Breast epithelium (tissue), 4 donors: ENCODE measurements at places on chromosomes 4 and X.

GRCh38 chr4:77158487-77158861, 1.5 kb downstream of the CCNG2 start:
- DNase-seq = no peak

DNA sequence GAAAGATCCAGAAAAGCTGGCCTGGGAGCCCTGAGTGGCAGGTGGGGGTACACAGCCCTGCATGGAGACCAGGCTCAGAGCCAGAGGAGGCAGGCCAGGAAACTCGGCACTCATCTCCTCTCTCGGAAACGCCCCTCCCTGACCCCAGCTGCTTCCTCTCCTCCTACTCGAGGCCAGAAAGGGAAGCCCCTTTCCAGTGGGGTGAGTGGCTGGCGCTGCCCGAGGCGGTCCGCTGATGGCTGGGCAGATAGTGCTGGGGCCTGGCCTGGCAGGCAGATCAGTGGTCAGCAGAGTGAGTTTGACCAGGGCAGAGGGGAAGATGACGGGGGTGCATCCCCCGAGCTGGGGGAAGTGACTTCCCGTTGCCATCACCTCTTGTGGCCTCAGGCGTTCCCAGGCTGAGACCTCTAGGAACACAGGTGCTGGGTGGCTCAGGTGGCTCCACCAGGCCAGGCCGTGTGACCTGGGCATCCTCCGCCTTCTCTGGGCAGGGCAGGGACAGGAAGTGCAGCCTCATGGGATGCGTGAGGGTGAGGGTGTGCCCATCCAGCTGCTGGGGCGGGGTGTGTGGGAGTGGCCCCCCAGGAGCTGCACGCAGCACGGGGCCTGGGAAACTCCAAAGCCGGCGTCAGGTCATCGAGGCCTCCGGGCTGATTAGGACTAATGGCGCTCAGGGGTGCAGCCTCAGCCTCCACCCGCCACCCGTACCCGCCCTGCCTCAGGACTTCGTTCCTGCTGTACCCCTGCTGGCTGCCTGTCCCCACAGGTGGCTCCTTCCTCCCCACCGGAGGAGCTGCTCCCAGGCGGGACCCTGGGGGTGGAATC, 5.7 kb downstream of the SH3BP2 start:
- DNase-seq = no peak

DNA sequence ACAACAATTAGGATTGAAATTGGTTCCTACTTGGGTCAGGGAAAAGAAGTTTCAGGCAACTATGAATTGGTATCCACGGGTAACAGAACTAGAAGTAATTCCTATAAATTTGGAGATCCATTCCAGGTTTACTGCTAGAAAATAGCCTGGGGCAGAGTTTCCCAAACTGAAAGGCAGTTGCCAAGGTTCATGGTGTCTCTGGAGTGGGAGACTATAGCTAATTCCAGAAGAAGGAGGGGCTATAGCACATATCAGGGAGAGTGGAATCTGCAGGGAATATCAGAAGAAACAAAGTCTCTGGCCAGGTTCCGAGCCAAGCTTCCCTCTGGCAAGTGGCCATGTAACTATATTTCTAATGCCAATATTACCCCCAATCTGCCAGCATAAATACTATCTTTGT, 166.3 kb downstream of the GALNTL6 start:
- no peak for DNase-seq

DNA sequence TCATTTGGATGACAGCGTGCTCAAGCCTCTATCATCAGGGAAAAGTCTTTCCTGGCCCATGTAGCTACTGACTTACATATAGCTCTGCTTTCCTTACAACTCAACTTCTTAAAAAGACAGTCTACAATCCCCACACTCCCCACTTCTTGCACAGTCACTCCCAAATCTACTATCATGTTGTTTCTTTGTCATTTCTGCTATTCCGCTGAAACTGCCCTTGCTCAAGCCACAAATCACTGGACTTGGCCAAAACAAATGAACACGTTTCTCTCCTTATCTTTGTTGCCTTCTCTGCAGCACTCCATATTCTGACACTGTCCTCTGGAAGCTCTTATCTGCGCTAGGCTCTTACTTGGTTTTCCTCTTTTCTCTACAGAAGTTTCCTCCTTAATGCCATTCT, 28.2 kb downstream of the GPRIN3 start:
- DNase-seq = no peak

- DNase-seq = no peak
These were observed 81.5 kb downstream of the TMEM156 start for GRCh38 chr4:38950734-38951133.

DNA sequence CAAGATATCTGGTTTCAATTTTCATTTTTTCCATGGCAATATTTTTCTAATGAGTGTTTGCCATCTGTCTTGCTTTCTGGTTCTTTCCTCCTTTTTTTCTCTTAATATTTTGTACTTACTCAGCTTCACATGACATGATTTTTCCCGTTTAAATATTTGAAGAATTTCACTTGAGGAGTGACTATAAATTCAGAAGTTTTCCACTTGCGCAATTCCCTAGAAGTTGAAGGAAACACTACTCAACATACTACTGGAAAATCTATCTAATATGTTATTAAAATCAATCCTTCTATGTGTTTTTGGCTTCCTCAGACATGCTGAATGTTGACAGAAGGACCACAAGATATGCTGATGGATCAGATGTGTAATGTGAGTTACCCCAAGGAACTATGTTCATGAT, 36.8 kb upstream of the BANK1 start:
- DNase-seq = no peak

GRCh38 chr4:8123389-8123788, 35.2 kb downstream of the ABLIM2 start:
- no peak for DNase-seq

DNA sequence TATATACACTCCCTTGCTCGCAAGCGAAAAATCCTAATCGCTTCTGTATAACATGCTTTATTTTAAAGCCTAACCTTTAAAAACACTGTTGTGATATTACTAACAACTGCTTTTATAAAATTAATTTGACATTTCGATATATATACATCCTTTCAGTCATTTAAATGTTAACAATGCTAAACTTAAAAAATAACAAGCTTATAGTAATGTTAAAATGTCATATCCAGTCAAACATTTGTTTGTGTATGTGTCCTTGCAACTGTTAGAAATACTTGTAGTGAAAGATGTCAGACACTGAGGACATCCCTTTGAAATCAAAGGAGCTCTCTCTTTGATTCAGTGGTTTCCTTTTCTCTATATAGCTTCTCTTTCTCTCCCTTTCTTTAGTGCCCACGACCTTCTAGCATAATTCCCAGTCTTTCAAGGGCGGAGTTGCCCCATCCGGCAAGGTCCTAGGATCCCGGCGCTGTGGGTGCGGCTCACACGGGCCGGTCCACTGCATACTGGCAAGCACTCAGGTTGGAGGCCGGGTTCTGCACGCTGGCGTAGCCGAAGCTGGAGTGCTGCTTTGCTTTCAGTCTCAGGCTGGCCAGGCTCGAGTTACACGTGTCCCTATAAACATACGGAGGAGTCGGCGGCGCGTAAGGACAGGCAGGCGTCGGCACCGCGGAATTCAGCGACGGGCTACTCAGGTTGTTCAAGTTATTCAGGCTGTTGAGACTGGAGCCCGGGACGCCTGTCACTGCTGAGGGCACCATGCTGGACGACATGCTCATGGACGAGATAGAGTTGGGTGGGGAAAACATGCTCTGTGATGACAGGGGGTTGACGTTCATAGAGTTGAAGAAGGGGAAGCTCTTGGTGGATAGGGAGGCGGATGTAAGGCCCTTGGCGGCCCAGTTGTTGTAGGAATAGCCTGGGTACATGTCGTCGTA, 5.0 kb downstream of the PITX2 start:
- no peak for DNase-seq

DNA sequence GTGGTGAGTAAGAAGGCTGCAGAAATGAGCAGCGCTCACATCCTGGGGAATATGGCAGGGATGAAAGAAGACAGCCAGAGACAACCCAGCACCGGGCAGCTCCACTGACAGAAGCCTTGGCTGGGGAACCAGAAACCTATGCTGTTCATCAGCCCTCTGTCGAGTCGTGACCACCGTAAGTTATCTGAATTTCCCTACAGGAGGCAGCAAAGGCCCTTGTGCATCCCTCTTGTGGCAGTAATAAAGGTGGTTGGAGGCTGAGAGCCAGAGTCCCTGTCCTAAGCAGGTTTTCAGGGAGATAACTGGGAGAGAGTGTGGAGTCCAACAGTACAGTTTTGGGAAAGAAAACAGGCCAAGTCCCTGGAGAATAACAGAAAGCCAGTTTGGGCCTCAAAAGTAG, 194.0 kb upstream of the BOD1L1 start:
- no peak for DNase-seq

DNA sequence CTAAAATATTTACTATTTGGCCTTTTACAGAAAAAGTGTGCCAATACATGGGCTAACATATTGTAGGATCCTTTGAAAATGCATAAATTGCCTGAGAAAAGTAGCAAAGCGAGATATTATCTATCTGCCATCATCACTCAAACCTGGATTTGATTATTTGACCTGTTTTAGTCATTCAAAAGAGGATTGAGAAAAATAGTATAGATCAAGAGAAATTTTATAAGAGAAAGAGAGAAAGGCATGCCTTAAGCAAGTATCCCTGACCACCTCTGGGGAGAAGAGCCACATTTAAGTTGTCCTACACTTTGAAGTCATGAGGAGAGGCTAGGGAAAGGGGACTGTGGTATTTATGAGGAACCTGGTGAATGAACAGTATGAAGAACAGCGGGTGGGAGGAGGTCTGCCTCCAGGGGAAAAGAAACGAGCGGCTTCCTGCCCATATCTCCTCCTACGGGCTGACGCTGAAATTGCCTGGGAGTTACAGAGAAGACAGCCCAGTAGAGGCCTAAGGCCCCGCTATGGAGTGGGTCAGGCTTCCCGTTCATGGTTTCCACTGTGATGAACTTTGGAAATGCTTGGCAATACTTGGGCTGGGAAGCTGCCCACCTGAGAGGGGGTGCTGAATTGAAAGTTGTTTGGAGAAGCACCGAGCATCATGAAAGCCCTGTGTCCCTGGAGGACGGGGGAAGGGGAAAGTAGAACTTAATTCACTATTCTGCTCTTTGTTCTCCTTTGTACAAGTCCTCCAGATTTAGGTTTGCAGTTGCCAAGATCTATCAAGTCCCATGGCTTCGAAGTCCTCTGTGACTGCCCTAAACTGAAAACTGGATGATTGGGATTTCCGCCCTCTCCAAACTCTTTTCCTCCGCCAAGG, 106.9 kb upstream of the ACSL4 start:
- no peak for DNase-seq

DNA sequence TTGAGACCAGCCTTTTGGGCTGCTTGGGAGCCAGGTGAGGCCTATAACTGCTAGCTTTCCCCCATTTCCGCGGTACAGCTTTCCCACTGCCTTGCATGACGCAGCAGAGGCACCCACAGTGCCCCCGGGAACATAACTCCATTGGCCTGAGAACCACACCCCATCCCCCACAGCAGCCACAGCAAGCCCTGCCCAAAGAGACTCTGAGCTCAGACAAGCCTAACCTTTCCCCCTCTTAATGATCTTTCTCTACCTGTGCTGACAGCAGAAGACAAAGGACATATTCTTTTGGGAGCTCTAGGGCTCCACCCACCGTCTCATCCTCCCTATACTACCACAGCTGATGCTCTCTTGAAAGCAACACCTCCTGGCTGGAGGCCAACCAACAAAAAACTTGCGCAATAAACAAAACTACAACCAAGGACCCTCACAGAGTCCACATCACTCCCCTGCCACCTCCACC, 114.8 kb downstream of the FANCB start:
- DNase-seq = no peak

DNA sequence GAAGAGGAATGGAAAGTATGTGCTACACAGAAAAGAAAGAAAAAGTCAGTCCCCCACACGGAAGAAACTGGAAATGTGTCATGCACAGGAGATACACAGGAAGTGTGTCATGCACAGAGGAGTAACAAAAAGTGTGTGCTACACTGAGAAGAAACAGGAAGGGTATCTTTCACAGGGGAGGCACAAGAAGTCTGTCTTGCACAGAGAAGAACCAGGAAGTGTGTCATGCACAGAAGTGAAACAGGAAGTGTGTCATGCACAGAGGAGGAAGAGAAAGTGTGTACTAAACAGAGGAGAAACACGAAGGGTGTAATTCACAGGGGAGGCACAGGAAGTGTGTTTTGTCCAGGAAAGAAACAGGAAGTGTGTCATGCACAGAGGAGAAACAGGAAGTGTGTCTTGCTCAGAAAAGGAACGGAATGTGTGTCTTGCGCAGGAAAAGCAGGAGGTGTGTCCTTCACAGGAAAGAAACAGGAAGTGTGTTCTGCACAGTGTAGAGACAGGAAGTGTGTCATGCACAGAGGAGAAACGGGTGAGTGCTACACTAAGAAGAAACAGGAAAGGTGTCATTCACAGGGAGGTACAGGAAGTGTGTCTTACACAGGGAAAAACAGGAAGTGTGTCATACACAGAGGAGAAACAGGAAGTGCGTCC, 527.2 kb upstream of the PRKX start:
- no peak for DNase-seq

GRCh38 chr4:42628740-42629139, 28.2 kb downstream of the ATP8A1 start:
- DNase-seq = no peak

DNA sequence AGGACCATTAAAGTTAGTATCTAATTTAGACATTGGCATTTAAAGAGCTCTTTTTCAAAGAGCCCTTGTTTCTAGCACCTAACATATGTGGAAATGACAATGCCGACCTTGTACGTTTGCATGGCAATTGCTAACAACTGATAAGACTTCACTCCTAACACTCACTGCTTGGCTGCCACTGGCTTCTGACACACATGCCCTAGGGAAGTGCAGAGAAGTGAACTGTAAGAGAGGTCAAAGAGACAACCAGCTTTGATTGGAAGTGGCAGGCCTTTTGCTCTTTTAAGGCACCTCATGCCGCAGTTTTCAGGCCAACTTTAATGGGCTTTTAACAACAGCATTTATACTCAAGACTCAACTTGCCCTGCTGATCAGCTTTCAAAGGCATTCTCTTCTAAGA, 158.4 kb downstream of the RAB28 start:
- DNase-seq = no peak

DNA sequence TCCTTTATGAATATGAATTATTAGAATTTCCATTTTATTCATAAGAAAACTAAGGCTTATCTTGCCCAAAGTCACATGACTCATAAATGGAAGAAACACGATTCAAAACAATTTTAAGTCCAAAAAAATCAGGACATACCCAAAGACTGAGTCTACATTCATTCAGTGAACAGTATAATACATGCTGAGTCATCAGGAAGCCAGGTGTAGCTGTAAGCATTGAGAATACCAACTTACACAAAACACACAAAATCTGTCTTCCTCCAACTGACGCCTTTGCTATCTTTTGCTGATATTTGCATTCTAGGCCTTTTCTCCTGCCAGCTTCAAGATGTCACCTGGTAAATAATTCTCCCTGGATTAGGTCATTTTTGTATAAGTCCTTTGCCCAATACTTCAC, 520.1 kb upstream of the GALNT7 start:
- no peak for DNase-seq

GRCh38 chr4:71231129-71232055, 107.4 kb upstream of the SLC4A4 start:
- DNase-seq = no peak
